ENCODE measurements at places on chromosomes 3 and 15. TPM values are rescaled to one million over a fixed set of nuclear protein-coding genes. Genes with fewer than 3 reads are reported as not detected.

DNA sequence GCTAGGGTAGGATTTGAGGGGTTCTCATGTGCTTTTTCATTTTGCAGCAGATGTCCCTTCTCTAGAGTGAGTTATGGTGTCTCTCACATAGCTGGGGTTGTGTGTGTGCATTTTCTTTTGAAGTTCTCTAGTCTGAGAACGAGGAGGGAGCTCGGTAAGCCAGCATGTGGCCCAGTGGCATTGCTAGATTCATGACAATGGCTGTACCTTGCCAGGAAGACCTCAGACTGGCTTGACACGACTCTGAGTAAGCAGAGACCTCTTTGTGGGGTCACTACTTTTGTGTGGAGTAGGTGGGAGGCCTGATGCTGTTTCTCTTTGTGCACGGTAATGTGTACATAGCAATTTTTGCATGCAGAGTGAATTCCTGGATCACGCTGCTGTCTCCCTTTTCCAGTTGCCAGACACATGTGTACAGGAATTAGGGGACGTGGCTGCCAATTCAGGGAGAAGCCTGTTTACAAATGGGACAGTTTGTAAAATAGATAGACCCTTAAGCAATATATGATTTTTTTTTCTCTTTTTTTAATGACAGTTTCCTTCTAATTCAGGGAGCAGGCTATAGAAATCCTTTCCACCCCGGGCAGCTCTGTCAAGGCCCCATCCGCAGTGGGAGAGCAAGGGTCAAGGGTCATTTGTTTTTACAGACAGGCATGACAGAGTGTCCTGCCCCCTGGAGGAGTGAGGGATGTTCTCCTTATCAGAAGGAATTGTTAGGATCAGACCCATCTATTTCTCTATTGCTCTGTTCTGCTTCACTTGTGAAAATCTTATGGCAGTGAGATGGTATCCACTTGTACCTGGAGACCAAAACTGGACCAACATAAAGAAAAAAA, 4.6 kb downstream of the CACNA1D start:
- H3K27me3 ChIP-seq: no peaks in the 10 kb centered on the region
- H3K27ac ChIP-seq: no peak overlapping the region
- DNase-seq: no peak
- H3K4me3 ChIP-seq: no peak overlapping the region
- no peaks in the 10 kb centered on the region for H3K36me3 ChIP-seq
- peaks cover 3% of the 10 kb centered on the region for H3K4me1 ChIP-seq

DNA sequence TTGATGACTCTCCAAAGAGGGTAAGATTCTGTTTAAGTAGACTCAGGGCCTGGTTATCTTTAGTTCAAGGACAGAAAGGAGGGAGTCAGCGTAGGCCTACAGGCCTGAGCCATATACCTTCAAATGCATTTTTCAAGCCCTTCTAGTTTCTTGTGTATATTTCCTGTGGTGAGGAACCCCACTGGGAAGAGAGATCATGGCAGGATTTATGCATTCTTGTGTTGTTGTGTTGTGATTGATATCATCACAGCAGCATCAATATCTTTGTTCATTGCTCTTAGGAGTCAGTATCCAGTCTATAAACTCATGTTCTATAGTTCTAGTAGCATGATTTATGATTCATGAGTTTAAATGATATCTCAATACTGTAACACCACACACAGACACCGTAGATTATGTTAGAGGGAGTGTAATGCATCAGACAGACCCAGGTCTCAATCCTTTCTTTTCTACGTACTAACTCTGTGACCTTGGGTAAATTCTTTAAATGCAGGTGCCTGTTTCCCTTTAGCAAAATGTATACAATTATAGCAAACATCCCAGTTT, 427.5 kb downstream of the PDCD6IP start:
- no peaks in the 10 kb centered on the region for H3K27me3 ChIP-seq
- no peak overlapping the region for H3K27ac ChIP-seq
- no peaks in the 10 kb centered on the region for H3K36me3 ChIP-seq
- H3K4me1 ChIP-seq: peaks cover 2% of the 10 kb centered on the region
- no peak for DNase-seq
- no peak overlapping the region for H3K4me3 ChIP-seq

The HTR3E gene
- total RNA-seq: not detected

The LRRC31 gene
- not detected for total RNA-seq

- no peak overlapping the region for H3K4me3 ChIP-seq
- no peak overlapping the region for H3K27ac ChIP-seq
- no peaks in the 10 kb centered on the region for H3K36me3 ChIP-seq
- DNase-seq: no peak
Observed at GRCh38 chr15:39088156-39088555, 492.7 kb upstream of the THBS1 start.

- H3K4me1 ChIP-seq: no peaks in the 10 kb centered on the region
- H3K36me3 ChIP-seq: no peaks in the 10 kb centered on the region
- H3K4me3 ChIP-seq: no peak overlapping the region
- no peak overlapping the region for H3K27ac ChIP-seq
- no peak for DNase-seq
Observed at GRCh38 chr3:118792191-118792590, 242.5 kb downstream of the IGSF11 start.

DNA sequence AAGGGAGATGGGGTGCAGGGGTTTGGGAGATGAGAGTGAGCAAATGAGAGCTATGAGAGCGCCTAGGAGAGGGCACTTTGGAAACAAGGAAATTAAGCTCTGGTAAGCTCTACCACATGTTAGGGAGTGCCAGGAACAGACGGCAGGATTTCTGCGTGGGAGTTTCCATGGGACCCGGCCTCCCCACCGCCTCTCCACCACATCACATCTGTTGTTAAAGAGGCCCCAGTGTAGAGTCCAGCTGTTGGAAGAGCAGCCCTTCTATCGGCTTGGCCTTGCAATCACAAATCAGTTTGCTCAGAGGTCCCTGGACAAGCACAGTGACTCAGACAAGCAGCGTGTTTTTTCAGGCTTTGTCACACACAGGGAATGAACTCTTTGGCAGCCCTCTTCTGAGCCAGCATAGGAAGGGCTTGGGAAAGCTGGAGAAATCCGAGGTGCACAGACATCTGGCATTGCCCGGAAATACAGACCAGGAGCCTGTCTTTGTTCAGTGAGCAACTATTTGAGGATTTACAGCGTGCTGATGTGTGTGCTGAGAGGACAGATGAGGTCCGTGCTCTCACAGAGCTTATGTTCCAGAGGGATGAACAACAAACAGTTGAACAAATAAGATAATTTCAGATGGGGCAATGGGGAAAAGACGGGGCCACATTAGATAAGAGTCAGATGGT, 370.6 kb upstream of the PROK2 start:
- no peaks in the 10 kb centered on the region for H3K36me3 ChIP-seq
- H3K4me3 ChIP-seq: no peak overlapping the region

DNA sequence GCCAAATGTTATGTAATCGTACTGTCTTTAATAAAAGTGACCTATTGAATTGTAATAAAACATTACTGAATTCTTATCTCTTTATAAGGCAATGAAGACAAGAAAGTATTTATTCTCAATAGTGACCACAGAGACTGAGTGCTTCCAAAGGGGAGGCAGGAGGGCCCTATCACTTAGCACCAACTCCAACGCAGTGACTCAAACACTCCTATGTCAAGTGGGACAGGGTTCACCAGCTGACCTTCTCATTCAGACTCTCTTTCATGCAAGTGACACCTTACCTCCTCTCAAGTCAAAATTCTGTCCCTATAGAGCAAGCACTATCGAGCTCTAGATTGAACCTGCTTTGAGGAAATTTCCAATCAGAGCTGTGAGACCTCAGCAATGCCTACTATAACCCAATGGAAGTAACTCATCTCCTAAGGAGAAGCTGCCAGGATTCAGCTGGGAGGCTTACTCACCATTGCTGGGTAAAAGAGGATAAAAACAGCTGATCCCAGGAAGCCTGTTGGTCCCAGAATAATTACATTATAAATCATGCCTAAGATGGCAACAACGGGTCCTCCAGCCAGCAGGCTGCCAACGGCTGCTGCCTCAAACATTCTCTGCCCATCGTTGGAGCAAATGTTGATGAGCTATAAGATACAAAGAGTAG, 35.6 kb downstream of the ABCC5 start:
- H3K27me3 ChIP-seq: no peaks in the 10 kb centered on the region
- no peak for DNase-seq
- H3K27ac ChIP-seq: no peak overlapping the region
- H3K36me3 ChIP-seq: peaks cover 23% of the 10 kb centered on the region
- H3K4me1 ChIP-seq: no peaks in the 10 kb centered on the region
